ENCODE measurements at places on chromosomes 1 and 21. TPM values are rescaled to one million over a fixed set of nuclear protein-coding genes. Genes with fewer than 3 reads are reported as not detected.

The KLF17 gene
- total RNA-seq, result 0.13 TPM

The TMEM240 gene
- 4.0 TPM for total RNA-seq

The YBX1 gene
- total RNA-seq, result 566 TPM

The FAM131C gene
- 0.85 TPM for total RNA-seq

The RAP1GAP gene
- total RNA-seq, result 0.23 TPM

The DNAH14 gene
- total RNA-seq, result 8.2 TPM

All from smooth muscle cell of the pulmonary artery (primary cell).